Stimulated activated CD4-positive, alpha-beta T cell treated with anti-CD3 and anti-CD28 coated beads, Interleukin-12 subunit alpha, Interleukin-12 subunit beta, amount 100 ng/mL, for 4 hours (primary cell): ENCODE measurements at places on chromosomes 5 and 9.

DNA sequence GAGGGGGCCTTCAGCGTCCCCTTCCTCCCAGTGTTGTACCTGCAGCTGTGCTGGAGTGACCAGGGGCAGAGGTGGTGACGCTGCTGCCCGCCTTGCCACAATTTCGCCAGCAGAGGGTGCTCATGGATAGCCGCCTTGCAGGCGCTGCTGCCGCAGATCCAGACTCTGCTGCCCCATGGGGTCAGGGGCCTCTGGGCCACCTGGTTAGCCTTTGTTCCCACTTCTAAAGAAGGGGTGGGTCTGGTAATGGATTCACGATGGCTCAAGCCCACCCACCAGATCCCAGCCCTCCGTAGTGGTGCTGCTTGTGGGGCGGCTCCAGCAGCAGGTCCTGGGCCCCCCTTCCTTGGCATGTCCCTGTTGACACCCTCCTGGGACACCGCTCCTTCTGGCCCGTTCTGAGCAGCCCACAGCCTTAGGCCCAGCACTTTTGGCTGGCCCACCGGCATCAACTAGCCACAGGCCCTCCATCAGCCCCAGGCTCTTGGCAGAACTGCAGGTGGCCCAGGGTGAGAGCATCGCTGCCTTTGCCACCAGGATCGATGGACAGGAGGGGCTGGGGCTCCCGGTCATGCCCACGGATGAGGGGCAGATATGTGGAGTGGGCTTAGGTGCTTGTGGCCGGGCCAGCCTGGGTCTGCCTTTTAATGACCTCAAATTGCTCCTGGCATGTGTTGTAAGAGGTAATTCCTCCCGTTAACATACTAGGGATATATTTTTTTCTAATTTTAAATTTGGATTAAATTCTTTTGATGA lies 57.2 kb downstream of the COL5A1 start:
- peak; percentile 50 for DNase-seq

DNA sequence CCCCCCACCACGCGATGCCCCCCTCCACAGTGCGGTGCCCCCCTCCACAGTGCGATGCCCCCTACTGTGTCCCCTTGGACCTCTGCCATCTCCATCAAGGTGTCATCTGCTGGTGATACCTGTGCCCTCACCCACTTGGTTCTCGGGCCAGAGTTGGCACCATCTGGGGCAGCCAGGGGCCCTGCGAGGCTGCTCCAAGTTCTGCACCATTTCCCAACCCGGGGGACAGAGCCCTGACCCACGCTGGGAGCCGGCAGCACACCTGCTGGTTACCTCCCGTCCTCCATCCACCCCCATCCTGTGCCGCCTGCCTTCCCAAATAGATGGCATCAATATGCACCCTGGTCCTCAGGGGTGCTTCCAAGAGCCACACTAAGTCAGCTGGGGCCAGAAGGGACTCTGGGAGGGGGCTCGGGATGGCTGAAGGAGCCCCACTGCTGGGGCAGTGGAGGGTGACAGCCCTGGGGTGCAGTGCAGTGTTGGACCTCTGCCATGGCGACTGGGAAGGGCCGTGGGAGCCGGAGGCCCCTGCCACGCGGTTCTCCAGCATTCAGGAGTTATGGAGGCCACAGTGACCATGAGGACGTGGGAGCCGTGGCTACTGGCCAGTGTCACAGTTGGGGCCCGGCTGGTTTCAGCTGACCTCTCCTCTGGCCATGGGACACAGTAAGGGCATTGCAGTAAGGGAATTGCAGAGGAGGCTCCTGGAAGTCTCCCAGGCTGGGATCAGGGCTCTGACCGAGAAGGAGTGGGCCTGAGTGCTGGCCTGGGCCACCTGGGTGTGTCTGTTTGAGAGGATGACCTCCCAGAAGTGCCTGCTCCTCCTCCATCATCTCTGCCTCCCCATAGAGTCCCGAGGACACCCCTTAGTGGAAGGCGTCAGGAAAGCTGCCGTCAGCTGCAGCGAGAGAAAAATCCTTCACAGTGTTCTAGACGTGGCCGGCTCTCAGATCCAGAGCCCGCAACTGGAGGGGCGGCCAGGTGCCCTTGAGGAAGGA lies 44.2 kb upstream of the NOTCH1 start:
- DNase-seq = no peak

DNA sequence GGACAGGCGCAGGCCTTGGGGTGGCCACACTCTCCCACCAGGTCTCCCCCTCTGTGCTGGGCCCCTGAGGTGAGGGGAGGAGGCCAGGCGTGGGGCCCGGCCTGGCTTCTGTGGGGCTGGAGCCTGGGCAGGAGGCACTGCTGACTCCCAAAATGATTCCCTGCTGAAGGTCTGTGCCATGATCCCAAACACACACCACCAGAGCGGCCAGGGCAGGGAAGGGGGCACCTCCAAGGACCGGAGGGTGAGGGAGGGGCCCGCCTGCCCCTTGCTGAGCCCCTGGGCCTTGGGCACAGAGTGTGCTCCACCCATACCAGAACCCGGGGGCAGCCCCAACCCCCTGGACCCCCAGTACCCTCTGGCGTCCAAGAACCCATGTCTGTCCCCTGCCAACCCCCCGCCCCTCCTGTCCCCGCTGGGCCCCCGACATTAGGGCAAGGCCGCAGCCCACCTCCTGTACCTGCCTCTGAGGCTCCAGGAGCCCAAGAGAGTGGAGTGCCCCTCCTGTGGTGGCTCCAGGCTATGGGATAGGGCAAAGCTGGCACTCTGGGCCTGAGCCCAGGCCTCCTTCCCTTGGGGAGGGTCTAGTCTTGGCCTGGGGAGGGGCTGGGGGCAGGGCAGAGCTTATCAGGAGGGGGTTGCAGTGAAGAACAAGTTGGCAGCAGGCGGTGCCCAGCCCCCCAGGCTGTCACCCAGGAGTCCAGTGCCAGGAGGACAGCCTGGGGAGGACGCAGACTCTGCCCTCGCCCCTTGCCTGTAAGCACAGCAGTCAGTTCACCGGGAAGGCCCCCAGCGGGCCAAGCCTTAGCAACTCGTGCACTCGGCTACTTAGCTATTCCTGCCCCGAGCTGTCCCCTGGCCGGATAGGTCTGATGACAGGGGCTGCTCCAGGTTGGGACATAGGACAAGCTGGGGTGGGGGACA lies 2.6 kb upstream of the EGFL7 start:
- DNase-seq = no peak

DNA sequence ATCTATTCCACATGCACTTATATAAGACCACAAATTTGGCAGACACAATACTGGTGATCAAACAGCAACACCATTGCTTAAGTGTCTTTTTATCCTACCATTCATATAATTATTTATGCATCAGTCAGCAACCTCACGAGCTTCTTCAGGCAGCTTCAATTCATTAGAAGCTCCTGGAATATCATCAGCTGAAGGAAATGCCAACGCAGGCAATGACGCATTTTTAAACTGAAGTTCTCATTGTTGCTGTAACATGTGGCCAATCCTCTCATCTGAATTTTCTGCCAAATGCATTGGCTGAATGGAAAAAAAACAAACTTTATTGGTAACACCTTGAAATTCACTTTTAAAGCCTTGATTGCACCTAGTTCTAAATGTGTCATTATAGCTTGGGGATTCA lies 376.4 kb upstream of the RGMB start:
- no peak for DNase-seq

DNA sequence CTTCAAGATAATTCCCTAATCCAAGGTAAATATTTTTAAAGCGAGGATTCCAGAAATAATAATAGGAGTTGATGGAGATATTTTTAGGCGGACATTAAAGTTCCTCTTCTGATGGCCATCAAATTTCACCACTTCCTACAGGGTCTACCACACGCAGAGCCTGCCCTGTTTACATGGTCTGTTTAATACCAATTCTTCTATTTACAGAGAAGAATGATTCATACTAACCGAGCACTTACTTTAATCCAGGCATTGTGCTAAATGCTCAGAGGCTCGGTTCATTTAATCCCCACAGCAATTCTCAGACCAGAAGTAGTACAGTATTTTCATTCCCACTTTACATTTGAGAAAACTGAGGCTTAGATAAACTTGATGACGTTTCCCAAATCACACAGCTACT lies 3.0 kb upstream of the ITGA1 start:
- DNase-seq = no peak

DNA sequence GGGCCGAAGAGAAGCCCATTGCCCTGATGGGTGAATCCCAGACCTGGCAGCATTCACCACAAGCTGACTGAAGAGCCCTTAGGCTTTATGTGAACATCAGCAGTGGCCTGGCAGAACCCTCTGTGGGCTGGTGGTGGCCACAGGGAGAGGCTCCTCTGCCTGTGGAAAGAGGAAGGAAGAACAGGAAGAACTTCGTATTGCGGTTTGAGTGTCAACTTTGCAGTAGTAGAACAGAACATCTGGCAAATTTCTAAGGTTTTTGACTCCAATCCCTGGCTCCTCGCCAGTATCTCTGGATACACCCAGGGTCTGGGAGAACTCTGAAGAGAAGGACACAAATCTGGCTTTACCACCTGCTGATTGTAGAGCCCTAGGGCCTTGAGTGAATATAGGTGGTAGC lies 356.4 kb upstream of the GRAMD2B start:
- DNase-seq = no peak

DNA sequence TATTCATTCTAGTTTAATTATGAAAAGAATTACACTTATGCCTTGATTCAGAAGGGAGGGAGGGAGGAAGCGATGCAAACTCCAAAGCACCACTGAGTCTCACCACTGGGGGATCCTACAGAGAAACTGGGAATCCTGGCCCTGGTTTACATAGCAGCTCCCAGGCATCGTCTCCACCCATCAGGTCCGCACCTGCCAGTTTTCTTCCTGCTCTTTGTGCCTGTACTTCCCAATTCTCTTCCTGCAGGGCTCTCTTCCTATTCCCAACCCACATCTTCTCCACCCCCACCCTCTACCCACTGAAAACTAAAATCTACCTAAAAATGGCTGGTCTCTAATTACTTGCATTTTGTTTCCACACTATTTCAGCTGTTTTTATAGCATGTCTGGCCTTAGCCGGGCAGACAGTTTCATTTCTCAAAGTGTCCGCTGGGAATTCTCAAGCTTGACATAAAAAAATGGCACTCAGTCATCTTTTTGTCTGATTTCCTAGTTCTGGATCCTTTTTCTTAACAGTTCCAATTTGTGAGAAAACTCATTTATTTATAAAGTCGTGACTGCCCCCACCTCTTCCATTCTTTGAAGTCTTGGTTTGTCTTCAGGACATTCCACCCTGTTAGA lies 1.6 kb upstream of the TNIP1 start:
- DNase-seq = no peak

- no peak for DNase-seq
Observed at GRCh38 chr9:119369680-119370366, 588 bp upstream of the BRINP1 start.

DNA sequence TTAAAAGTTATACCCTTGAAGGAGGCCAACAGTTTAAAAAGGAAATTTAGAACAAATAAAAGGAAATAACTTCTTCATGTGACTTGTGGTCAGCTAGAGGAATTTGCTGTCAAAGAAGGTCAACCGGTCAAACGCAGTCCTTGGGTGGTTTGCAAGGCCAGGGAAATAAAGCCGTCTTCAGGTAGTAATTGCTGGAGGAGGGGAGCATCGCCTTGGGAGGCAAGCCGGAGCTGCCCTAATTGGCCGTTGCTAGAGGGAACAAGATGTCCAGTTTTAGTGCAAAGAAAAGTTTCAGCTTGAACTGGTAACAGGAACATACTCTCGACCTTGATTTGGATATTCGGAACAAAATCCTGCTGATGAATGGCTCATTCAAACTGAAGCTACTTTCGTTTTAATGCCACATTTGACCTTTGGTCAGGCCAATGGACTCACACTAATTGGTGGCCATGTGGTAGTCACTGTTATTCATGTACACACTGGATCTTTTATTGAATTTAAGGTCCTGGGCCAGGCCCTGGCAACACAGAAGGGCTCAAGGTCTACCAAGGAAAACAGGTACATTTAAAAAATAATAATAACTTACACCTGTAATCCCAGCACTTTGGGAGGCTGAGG lies 47.0 kb upstream of the MYO10 start:
- DNase-seq = no peak

DNA sequence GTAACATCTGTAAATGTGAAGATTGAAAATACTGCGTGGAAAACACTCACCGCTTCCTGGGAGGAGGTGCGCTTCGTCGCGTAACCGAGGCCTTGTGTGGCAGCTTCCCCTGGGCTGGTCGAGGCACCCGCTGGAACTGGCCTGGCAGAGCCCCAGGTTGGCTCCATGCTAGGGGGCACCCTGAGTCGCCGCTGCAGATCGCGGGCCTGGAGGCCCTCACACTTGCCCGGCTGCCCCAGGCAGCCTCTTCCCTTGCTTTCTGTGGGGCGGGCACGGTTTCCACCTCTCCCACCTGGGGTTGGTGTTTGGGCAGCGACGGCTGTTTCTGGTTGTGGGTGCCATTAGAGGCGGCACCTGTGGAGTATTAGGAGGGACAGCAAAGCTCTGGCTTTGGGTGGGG lies 852 bp downstream of the ZNF354C start:
- DNase-seq = no peak
